ENCODE measurements at places on chromosomes 2 and 18. TPM values are rescaled to one million over a fixed set of nuclear protein-coding genes. Genes with fewer than 3 reads are reported as not detected.

GRCh38 chr2:127194447-127194846 is 25.7 kb downstream of the CYP27C1 start:
- no peak for DNase-seq

- no peak for DNase-seq
Observed at GRCh38 chr2:125553768-125554167, 1102.2 kb upstream of the GYPC start.

DNA sequence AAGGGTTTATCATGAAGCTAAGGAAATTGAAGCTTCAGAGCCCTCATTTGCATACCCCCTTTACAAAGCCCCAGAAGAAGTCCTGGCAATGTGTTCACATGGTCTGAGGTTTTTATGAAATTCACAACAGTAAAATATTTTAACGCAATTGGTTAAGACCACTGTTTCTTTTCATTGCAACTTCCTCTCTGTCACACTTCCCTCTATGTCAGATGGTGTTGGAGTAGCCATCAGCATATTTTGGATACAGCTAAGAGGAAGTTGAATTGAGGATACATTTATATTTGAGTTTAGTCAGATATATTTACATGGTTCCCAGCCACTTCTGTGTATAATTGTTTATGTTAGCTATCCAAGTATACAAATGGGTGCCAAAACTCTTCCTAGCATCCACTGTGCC is 170.0 kb downstream of the TXNL1 start:
- DNase-seq = peak; percentile 12

DNA sequence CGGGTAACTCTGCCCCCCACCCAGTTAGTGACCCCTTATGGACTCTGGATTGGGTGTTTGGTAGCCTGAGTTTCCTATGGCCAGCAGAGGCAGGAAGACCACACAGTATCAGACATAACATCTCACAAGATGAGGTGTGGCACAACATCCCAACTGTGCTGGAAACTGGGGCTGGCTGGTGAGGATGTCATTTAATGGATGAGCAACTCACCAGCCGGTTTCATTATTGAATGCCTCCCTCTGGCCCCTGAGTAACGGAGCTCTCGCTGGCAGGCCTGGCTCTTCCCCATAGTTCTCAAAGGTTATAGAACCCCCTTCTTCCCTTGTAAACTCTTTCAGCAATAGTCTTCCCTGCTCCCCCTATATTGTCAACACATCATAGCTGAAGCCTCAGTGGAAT is 195.0 kb downstream of the BCL11A start:
- no peak for DNase-seq

DNA sequence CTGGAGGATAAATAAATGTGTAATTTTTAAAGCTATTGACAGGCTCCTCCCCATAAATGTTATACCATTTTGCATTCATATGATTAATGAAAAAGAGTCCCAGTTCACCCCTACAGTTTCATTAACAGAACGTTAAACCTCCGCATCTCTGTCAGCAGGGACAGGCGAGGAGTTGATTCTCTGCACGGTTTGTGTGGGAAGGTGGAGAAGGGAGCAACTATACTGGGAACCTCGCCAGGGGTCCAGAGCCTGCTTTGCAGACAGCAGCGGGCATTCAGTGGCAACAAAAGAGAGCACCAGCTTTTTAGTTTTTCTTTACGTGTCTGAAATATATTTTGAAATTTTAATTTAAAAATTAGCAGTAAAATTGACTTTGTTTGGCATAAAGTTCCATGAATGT is 101.4 kb downstream of the FARSB start:
- no peak for DNase-seq

DNA sequence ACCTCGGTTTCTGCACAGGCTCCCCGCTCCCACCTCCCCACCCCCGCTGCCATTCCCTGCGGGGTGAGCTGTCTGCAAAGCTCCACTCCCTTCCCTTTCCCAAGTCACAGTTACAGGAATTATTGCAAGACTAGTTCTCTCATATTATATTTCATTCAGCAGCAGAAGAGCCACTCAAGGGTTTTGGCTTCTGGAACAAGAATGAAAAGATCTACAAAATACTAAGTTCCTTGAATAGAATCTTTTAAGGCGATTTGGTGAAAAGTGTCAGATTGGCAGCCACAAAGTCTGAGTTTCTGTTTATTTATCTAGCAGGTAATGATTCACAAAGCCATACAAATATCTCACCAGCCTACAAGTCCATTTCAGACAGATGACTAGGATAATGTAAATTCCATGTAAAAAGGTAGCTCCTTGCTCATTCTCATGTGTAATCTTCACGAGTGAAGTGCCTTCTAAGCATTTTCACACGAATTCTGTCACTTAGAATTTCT is 221.9 kb upstream of the RBBP8 start:
- peak; percentile 49 for DNase-seq

DNA sequence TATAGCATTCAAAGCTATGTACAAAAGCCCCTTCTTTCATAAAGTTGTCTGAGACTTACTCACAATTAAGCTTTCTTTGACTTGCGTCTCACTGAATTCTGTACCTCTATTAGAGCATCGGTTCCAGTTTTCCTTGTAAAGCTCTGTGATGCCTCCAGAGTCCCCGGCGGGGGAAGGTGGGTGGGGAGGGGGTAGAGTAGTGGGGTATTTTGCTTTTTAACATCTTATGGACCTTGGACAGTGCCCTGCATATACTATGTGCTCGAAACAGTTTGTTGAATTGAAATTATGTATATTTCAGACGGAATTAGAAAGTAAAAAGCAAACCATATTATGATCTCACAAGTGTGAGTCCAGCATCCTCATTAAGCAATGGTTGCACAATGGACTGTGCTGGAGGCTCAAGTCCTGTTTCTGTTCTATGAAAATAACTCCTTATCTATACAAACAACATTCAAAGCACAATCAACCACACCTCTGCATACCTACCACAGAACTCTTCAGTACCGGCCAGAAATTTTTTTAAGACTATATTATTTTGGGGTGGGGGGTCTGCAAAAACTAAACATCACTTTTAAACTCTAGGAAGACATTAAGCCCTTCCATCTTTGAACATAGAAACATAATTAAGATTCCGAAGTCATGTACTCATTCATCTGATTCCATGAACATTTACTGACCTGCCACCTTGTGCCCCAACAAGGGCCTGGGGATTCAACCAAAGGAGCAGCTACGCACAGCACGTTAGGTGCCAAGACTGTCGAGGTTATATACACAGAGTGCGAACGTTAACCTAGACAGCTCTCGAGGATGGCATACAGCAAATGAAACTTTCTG is 908 bp downstream of the STAT1 start:
- peak; percentile 49 for DNase-seq

Gene CCDC148
- 1.0 TPM for total RNA-seq

- no peak for DNase-seq
Observed at GRCh38 chr2:179429060-179429471, 164.4 kb upstream of the SESTD1 start.

GRCh38 chr18:77522051-77522675 is 272.5 kb downstream of the GALR1 start:
- no peak for DNase-seq

- no peak for DNase-seq
Observed at GRCh38 chr18:57885931-57886330, 82.8 kb upstream of the ATP8B1 start.

Gene CHRND
- not detected for total RNA-seq

DNA sequence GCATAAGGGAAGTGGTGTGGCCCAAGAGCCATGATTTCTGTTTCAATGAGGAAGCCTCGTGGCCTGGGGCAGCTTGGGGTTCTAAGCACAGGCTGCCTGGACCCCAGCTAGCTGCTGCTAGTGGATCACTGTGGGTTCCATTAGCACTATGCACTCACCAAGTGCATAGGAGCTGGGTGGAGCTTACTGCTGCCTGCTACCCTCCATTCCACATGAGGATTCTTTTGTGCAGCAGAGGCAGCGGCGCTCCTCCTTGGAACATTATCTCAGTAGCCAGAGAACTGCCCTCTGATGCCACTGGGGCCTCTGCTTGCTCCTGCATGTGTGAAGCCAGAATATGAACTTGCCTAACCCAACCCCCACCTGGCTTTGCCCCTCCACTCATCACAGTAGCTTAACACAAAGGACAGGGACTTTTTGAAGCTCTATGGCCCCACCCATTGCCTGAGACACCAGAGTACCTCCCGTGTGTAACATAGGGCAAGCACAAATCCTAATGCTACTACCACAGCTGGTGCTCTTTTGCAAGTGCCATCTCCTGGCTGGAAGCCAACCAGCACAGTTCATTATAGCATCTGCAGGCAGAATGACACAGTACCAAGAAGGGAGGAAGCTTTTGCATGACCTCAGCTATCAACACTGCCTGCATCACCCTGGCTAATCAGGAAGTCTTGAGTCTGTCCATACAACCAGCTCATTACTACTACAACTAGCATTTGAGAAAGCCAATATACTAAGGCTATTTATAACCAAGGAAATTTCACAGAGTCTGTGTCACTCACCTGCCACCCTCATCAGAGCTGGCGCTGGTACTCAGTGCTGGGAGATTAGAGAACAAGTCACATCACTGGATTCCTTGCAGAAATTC is 297.0 kb upstream of the GULP1 start:
- peak; percentile 25 for DNase-seq

Gene WIPF1
- 5.6 TPM for total RNA-seq

DNA sequence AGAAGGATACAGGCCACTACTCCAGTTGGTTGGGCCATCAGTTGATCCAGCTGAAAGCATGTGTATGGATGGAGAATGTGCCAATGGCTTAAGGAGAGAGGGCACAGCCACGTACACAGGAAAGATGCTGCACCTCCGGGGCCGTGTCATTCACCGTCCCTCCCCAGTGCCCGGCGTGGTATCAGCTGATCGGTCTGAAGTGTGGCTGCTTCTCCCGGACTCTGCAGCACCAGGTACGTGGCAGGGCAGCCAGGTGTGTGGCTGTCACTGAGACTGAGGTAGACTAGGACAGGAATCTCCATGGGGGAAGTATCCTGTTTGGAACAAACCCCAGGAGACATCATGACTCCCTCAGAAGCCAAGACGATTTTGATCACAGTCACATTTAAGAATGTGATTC is 4.2 kb upstream of the ERFE start:
- DNase-seq = no peak

Gene CHRNG
- total RNA-seq = not detected

GRCh38 chr18:45777393-45777792 is 48.1 kb upstream of the SIGLEC15 start:
- peak; percentile 96 for DNase-seq

Gene GTF2A1L
- 3.3 TPM for total RNA-seq

GRCh38 chr2:72678024-72678423 is 147.8 kb downstream of the EXOC6B start:
- DNase-seq = no peak

Gene NEU2
- total RNA-seq = not detected

- peak; percentile 49 for DNase-seq
Observed at GRCh38 chr2:219500135-219500534, 1.4 kb downstream of the GMPPA start.

- no peak for DNase-seq
Observed at GRCh38 chr2:207808119-207808518, 38.4 kb upstream of the FZD5 start.

DNA sequence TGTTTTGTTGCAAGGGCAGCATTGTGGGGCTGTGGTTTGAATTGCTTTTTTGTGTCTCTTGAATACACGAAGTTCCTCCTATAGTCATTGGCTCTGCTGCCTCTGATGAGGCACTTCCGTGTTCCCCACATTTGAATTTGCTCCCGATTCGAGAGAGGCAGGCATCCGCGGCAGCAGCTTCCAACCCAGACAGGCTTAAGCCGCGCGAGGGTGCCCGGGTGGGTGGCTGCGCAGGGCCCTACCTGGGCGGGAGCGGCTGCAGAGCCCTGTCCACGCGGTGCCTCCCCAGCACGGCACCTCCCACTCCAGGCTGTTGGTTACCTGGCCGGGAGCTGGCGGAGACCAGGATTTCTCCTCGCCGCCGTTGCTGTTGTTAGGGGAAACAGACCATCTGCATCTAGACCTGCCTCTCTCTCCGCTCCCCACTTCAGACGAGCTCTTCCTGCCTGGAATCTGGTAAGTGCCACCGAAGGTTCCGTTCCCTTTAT is 151.3 kb downstream of the NEDD4L start:
- no peak for DNase-seq

DNA sequence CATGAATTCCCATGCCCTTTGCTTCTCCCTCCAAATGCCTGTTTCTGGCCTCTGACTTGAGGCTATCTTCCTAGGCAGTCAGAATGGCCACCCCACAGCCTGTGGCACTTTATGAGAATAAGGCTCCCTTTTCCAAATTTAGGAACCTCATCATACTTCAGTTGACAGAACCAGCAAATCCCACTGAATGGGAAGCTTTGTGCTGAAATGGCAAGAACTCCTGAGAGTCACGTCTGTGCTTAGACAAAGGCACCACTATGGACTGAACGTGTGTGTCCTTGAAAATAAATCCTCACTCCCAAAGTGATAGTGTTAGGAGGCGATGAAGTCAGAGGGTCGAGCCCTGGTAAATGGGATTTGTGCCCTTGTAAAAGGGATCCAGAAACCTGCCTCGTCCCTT is 559.9 kb upstream of the SOX11 start:
- DNase-seq = no peak

DNA sequence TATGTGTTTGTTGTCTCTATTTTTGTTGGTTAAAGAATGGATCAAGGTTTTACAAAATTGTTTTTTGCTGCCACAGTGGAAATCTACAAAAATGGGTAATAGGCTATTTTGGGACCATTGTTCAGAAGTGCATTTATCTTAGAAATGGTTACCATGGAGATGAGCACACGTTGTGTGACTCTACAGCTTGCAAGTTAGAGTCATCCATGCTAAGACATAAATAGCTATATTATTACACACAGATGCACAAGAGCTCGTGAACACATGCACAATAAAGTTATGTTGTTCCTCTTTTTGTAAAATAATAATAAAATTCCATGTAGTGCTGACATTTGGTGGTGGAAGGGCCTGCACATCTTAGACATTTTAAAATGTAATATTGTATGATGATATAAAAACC is 15.5 kb upstream of the DUSP19 start:
- DNase-seq = peak; percentile 73

- no peak for DNase-seq
Observed at GRCh38 chr18:56933472-56933871, 213.4 kb upstream of the BOD1L2 start.

Gene PDK1
- 5.9 TPM for total RNA-seq

Gene UBXN2A
- total RNA-seq = 13.9 TPM

GRCh38 chr18:46097431-46097800 is 680 bp downstream of the ATP5F1A start:
- no peak for DNase-seq

Data from fibroblast of lung (primary cell).